ENCODE measurements at places on chromosomes 12 and 14.

DNA sequence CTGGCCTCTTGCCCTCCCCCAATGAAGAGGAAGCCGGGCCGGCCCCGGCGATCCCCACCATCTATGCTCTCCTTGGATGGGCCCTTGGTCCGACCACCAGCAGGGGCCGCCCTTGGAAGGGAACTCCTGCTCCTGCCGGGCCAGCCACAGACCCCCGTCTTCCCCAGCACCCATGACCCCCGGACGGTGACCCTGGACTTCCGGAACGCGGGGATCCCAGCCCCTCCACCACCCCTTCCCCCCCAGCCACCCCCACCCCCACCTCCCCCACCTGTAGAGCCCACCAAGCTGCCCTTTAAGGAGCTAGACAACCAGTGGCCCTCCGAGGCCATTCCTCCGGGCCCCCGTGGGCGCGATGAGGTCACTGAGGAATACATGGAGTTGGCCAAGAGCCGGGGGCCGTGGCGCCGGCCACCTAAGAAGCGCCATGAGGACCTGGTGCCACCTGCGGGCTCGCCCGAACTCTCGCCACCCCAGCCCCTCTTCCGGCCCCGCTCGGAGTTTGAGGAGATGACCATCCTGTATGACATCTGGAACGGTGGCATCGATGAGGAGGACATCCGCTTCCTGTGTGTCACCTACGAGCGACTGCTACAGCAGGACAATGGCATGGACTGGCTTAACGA, 19.4 kb downstream of the SETD1B start:
- DNase-seq, result no peak

DNA sequence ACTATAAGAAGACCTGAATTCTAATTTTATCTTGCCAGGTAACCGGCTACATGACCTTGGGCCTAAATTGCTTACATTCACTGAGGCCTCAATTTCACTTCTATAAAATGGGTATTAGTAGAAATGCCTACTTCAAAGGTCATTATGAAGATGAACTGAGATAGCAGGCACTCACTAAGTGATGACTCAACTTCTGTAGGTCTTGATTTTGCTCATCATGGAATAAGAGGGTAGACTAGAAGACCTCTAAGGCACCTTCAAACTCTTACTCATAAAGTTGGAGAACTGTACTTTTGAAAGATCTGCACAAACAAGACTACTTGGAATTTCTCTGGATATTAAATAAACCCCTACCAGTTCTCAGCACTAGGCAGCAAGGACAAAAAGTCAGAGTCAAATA, 39.3 kb upstream of the FRMD6 start:
- DNase-seq, result no peak

DNA sequence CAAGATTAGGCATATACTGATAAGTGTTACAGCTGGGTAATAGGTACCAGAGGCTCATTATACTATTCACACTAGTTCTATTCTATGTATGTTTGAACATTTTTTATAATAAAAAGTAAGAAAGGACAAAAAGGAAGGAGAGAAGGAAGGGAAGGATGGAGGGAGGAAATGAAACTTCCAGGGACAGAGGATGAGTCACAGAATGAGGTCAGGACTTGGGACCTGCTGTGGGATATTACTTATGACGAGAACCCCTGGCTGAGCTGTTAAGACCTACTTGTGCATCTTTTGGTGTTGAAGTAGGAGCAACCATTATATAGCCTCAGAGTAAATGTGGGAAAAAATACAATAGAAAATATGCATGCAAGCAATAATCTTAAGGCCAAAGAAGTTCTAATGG, 16.7 kb upstream of the TMEM260 start:
- DNase-seq, result no peak

DNA sequence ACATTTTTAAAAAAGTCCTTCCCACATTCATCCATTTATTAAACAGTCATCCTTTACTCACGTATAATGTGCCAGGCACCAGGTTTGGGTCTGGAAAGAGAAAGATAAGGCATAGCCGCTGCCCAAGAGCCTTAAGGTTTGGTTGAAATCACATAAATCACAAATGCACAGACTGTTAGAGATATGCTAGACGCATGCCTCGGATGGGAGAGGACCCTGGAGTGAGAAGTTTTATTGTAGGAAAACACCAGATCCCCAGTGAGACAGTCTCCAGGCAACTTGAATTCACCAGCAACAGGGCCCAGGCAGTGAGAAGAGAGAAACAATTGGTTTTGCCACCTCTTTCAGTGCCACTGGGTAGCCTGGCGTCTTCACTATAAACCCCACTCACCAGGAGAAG, 305.9 kb upstream of the AMIGO2 start:
- DNase-seq, result no peak

GRCh38 chr14:88598097-88598675, 35.3 kb downstream of the ZC3H14 start:
- DNase-seq, result no peak

DNA sequence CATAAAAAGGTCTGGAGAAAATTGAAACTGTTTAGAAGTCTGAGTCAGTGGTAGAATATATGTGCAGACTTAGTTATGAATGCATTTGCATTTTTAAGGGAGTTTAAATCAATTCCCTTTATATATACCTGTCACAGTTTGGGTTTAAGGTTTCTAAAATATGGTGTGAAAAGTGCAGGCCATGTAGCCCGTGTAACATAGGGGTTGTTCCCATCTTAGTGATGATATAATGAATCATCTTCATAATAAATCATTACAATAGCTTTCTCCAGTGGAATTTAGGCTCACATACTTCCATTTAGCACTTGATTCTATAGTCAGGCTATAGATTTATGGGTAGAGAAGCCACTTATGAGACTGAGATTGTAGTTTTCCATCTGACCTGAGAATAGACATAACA, 1162.4 kb downstream of the SLC16A7 start:
- no peak for DNase-seq

- DNase-seq, result no peak
These were observed 49.5 kb downstream of the PRMT8 start for GRCh38 chr12:3540387-3540990.

DNA sequence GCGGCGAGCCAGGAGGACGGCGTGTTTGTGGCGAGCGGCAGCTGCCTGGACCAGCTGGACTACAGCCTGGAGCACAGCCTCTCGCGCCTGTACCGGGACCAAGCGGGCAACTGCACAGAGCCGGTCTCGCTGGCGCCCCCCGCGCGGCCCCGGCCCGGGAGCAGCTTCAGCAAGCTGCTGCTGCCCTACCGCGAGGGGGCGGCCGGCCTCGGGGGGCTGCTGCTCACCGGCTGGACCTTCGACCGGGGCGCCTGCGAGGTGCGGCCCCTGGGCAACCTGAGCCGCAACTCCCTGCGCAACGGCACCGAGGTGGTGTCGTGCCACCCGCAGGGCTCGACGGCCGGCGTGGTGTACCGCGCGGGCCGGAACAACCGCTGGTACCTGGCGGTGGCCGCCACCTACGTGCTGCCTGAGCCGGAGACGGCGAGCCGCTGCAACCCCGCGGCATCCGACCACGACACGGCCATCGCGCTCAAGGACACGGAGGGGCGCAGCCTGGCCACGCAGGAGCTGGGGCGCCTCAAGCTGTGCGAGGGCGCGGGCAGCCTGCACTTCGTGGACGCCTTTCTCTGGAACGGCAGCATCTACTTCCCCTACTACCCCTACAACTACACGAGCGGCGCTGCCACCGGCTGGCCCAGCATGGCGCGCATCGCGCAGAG, 873 bp downstream of the PLXNC1 start:
- DNase-seq, result no peak

DNA sequence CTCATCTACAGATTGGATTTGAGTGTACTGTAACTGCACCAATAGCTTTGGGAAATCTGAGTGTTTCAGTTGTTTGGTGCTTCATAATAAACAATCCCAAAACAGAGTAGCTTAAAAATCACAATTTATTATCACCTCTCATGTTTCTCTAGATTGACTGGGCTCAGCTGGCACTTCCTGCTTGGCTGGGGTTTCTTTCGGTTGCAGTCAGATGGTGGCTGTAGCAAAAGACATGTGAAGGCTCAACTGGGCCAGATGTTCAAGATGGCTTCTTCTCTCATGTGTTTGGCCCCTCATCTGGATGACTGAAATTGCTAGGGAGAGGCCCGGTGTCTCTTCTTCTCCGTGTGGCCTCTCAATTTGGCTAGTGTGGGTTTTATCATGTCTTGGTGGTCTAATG, 12.1 kb upstream of the BMP4 start:
- no peak for DNase-seq

DNA sequence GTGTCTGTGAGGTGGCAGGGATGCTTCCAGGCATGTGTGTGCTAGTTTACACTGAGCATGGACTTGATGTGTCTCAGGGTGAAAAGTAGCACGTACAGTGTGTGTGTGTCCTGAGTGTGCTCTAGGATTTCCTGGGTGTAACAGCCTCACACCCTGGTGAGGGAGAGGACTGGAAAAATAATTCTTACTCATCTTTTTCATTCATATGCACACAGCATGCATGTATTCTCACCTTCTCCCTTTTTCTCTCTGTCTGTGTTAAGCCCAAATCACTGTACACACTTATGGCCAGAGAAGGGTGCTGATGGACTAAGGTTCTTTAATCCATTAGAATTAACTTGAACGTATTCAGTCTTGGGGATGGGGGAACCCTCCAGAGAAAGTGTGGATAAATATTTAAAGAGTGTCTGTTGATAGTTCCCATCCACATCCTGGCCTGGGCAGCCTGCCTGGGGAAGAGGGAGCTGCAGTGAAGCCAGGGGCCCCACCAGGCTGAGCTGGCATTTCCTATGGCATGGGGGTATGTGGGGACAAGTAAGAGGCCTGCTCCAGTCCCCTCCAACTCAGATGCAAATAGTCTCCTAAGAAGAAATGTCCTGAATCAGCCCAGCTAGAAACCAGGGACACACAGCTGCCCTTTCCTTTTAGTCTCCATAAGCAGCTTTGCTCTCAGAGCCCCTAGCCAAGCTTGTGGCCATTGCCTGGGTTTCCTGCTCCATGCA, 1.1 kb upstream of the HOXC8 start:
- no peak for DNase-seq

- DNase-seq, result no peak
These were observed 2.1 kb downstream of the CFAP73 start for GRCh38 chr12:113151655-113152054.

DNA sequence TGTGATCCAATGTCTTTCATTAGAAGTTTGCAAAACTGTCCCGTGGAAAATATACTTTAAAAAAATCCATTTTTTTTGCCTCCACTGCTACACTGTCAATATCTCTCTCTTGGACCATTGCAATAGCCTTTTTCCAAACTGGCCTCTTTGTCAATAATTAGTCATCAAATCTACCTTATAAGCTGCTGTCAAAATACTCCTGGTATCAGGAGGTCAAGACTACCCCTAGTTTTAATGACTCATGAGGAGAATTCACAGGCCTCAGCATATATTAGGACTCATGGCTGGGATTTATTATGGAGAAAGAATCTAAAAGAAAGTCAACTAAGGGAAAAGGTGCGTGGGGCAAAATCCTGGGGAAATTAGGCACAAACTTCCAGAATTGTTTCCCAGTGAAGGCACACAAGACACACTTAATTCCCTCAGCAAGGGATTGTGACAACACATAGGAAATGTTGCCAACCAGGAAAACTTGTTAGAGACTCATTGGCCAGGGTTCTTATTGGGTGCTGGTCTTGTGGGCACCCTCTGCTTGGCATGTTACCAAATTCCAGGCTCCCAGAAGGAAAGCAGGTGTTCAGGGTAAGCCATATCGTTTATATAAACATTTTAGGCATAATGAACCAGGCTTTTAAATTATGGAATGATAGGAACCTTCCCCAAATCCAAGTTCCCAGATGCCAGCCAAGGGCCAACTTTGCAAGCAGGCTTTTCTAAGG, 56.1 kb downstream of the TMEM117 start:
- no peak for DNase-seq

DNA sequence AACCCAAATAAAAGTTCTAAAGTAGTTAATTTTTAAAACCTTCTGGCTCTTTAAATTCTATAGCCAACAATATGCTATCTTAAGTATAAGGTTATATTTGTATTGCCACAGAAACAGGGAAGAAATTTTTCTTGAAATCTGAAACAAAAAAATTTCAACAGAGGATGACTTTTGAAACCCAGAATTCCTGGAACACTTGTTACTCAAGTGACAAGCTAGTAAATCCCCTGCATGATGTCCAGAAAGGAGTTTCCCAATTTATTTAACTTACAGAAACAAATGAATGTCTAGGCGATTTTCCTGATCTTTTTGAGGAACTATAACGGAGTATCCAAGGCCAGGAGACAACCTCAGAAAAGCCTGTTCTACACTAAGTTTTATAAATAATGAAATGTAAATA, 69.6 kb downstream of the SLC41A2 start:
- no peak for DNase-seq

GRCh38 chr14:100072783-100073346, 7.6 kb downstream of the EVL start:
- no peak for DNase-seq

- no peak for DNase-seq
These were observed 49.3 kb downstream of the SLC25A21 start for GRCh38 chr14:37122919-37123639.

DNA sequence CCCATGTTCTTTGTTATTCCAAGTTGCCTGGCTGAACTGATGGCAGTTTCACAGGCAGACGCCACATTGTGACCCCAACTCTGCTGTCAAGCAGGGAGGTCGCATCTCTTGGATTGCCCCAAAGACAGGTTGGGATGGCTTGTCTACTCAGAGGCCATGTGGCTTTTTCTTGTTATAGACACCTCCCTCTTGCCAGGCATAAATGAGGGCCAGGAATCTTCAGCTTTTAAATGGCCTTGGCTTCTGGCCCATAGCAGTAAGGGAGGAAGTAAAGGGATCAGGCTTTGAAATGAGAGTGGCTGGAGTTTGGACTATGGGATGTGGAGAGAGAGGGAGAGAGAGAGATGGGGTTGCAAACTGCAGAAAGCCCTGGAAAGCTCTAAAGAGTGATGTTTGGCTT, 215.0 kb downstream of the TBX5 start:
- no peak for DNase-seq

DNA sequence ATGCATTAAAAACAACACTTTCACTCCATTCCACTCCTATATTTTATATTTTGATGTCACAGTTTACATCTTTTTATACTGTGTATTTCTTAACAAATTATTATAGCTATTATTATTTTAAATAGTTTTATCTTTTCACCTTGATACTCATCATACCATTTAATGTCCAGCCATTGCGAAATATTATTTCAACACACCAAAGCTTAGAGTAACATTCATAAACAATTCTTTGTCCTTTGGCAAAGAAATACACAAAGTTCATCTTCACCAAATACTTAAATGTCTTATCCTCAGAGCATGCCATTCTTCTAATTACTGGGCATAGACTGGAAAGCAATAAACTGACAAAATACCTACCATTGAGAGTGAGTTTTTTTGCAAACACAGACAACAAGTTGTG, 1963.4 kb upstream of the FLRT2 start:
- no peak for DNase-seq

All from thoracic aorta (tissue), 2 donors.